ENCODE measurements at places on chromosomes 4 and X. TPM values are rescaled to one million over a fixed set of nuclear protein-coding genes. Genes with fewer than 3 reads are reported as not detected.

DNA sequence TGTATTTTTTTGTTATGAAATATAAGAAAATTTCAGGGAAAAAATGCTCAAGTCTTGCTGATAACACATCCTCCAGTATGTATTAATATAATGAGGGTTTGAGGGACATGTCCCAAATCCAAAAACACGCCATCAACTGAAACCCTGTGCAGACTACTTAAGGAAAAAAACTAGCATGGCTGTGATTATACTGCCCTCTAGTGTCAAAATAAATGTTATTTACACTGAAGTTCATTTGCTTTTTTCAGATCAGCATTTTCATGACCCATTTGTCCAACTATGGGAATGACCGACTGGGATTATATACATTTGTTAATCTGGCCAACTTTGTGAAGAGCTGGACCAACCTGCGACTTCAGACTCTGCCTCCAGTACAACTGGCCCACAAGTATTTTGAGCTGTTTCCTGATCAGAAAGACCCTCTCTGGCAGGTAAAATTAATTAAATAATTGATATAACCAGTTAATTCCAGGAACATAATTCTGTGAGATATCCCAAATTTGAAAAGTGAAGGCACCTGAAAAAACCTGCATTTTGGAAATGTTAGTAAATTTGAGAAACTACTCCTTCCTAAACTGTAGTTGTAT, 128.5 kb downstream of the PRSS12 start:
- peak; percentile 69 for DNase-seq

GRCh38 chr4:107666134-107666533, 53.9 kb downstream of the PAPSS1 start:
- peak; percentile 57 for DNase-seq

DNA sequence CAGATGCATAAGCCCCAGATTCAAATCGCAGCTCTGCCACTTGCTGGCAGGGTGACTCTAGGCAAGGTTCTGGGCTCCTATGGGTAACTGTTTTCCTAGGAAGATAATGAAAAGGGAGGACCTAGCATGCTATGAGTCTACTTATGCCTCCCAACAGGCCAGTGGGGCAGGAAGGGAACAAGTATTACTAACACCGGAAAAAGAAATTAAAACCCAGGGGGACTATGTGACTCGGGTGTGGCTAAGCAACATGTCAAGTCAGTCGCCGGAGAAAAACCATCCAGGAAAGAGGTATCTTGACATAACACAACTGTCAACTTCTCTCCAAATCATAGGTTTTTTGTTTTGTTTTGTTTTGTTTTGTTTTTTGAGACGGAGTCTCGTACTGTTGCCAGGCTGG, 45.5 kb upstream of the RBPJ start:
- DNase-seq: no peak

- peak; percentile 3 for DNase-seq
Measured at GRCh38 chrX:44400588-44400987, 57.1 kb upstream of the EFHC2 start.

- no peak for DNase-seq
Measured at GRCh38 chrX:19563327-19563726, 48.0 kb upstream of the MAP3K15 start.

GAGE12H gene
- total RNA-seq: not detected

SPANXA2 gene
- total RNA-seq: not detected

C4orf50 gene
- not detected for total RNA-seq

DMRTC1 gene
- not detected for total RNA-seq

All from endothelial cell of umbilical vein (primary cell).